Stimulated activated CD4-positive, alpha-beta T cell treated with anti-CD3 and anti-CD28 coated beads, TNF-alpha, amount 100 ng/mL, for 48 hours (primary cell): ENCODE measurements at places on chromosomes 11 and 22.

DNA sequence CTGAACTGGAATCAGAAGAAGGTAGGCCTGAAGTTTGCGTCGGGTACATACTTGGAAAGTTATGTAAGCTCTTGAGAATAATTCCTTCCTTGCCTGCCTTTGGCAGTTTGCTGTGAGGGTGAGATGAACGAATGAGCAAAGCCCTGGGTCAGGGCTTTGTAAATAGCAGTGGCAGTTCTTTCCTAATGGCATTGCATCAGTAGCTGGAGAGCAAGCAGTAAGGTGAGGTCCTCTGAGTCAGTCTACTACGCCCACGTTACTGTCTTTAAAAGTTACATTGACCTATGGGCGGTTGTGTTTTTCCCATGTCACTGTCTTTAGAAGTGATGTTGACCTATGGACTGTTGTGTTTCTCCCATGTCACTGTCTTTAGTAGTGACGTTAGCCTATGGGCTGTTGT lies 179.1 kb upstream of the E2F8 start:
- DNase-seq: no peak

DNA sequence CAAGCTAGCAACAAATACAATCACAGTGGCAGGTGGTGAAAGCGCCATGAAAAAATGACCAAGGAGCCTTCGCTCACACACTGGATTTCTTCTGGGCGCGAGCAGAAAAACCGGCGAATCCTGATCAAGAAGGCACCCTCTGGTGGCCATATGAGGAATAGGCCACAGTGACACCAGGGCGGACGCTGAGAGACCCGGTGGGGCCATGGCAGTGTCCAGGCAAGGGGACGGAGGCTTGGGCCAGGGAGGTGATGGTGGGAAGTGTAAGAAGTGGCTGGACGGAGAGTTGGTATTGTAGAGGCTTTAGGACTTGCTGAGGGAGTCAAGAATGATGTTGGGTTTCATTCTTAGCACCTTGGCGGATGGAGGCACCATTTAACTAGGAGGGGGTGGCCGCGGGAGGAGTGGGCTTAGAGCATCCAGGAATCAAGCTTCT lies 16.9 kb upstream of the RAC2 start:
- no peak for DNase-seq

GRCh38 chr11:58905721-58906547 lies 33.4 kb upstream of the GLYATL1 start:
- DNase-seq: no peak

DNA sequence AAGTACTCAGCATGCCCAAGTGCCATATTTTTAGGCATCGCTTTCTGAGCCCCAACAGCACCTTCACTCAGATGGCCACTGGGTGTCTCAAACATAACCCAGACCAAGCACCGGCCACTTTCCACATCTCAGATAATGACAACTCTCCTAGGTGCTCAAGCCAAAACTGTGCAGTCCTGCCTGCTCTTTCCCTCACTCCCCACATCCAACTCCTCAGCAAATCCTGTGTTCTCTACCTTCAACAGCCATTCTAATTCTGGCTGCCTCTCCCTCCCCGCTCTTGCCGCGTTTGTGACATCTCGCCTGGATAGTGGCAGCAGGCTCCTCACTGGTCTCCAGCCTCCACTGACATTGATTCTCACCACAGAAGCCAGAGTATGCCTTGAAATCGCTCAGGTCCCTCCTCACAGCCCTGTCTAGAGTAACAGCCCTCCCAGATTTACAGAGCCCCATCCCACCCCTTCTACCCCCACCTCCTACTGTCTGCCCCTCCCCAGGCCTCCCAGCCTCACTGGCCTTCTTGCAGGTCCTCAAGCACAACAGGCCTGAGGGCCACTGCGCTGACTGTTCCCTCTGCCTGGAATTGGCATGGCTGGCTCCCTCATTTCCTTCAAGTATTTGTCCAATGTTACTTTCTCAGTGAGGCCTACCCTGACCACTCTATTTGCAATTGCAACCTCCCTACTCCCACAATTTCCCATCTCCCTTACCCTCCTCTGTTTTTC lies 1.3 kb upstream of the PHETA2 start:
- no peak for DNase-seq

DNA sequence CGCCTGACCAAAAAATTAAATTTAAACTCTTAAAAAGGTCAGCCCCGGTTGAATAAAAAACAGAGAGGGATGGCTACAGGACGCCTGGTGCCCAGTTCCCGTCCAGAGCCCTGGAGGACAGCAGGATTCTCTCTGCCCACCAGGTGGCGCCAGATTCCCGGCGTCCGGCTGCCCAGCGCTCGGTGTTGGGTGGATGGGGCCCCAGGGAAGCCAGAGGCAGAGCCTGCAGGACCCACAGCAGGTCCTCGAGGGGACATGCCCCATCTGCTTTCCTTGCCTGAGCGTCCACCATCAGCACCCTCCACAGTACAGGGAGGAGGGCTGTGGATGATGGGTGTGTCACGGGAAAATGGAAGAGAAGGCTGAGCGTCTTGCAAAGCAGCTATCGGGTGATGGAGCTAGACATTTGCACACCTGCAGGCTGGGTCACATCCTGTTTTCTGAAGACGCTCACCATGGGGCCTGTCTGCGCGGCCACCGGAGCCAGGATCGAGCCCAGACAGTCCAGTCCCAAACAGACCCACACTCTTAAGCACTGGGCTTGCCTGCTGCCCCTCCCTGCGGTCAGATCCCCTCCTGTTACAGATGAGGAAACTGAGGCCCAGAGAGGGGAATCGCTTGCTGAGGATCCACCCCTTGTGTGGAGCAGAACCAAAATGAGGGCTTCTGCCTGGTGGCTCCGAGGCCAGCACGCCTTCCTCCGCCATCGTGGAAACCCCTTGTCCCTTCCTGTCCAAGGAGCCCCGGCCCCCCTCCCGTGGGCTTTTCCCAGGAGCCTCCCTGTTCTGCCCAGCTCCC lies 18.5 kb upstream of the CBX7 start:
- peak; percentile 67 for DNase-seq

GRCh38 chr11:112050721-112051120 lies 23.1 kb downstream of the PIH1D2 start:
- DNase-seq: no peak

DNA sequence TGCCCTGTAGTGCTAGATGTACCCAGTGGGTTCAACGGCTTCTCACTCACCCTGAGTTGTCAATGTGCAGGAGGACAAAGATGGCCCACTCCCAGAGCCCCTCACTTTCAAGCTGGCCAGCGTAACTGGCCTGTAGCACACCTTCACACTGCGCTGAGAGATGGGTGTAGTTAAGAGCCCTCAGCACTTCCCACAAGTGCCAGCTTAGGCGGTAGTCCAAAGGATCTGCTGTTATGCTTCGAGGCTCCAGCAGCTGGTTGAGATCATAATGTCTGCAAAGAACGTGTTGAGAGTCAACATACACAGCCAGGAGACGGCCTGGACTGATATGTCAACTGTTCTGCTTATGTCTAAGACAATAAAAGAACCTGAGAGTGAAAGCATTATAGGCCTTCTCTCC lies 14.7 kb upstream of the CHRNA10 start:
- DNase-seq: no peak

- DNase-seq: no peak
Measured at GRCh38 chr11:126371595-126371994, 16.1 kb downstream of the ST3GAL4 start.

- no peak for DNase-seq
Measured at GRCh38 chr22:36232715-36233401, 6.5 kb downstream of the APOL2 start.

- no peak for DNase-seq
Measured at GRCh38 chr22:31474743-31475142, 14.9 kb downstream of the EIF4ENIF1 start.

GRCh38 chr22:38843201-38843656 lies 599 bp downstream of the NPTXR start:
- DNase-seq: peak; percentile 14

DNA sequence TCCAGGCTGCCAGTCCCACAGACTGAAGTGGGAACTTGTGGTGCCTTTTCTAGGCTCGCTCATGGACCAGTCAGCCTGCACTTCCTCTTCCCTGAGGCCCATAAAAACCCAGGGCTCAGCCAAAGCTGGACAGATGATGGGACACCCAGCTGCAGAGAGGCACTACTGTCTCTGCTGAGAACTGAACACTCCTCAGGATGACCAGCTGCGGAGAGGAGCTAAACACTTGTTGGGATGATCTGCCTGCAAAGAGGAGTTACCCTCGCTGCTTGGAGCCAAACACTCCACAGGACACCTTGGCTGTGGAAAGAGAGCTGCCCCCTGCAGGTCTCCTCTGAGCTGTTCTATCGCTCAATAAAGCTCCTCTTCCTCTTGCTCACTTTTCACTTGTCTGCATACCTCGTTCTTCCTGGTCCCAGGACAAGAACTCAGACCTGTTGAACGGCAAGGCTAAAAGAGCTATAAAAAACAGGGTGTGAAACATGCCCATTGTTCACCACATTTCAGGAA lies 465.5 kb downstream of the GUCY1A2 start:
- DNase-seq: no peak

DNA sequence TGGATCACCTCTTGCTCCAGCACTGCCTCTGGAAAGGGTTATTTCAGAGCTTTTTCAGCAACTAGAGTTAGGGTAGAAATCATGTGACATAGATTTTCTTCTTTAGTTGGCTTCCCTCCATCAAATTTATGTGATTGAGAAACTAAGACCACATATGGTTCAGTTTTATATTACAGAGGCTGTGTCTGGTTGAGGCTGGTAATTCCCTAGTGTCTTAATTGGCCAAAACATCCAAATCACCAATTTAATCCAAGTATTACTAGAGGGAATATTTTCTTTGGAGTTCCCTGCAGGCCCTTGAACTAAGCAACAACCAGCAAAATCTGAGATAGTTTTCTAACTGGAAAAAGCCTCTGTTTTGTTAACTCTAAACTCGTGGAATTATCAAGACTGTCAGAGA lies 136.3 kb downstream of the ARHGAP42 start:
- DNase-seq: no peak

GRCh38 chr11:84227970-84228665 lies 942.0 kb upstream of the CCDC90B start:
- no peak for DNase-seq

- no peak for DNase-seq
Measured at GRCh38 chr11:17852246-17852645, 117.7 kb downstream of the KCNC1 start.

- no peak for DNase-seq
Measured at GRCh38 chr22:46153930-46154329, 3.6 kb downstream of the PPARA start.

GRCh38 chr11:116162086-116162885 lies 610.5 kb downstream of the BUD13 start:
- no peak for DNase-seq

DNA sequence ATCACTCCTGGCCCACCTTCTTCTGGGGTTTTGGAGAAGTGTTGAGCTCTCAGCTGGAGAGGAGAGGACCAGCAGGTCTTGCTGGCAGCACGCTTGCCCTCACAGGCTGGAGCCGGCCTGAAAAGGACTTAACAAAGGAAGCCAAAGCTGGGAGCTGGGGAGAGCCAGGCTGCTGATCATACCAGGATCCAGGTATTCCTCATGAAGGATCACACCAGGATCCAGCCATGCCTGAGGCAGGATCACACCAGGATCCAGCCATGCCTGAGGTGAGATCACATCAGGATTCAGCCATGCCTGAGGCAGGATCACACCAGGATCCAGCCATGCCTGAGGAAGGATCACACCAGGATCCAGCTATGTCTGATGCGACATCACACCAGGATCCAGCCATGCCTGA lies 17.0 kb downstream of the MRGPRD start:
- DNase-seq: no peak

GRCh38 chr11:33062137-33062536 lies 22.8 kb downstream of the TCP11L1 start:
- no peak for DNase-seq

- no peak for DNase-seq
Measured at GRCh38 chr11:932435-932834, 6.8 kb downstream of the AP2A2 start.

- DNase-seq: no peak
Measured at GRCh38 chr22:27648074-27648473, 153.5 kb downstream of the MN1 start.

GRCh38 chr22:30968015-30968923 lies at the start of gene MORC2:
MORC2 (minus strand) TSS chr22:30968774; CDS start chr22:30967889, 885 bp downstream.
- no peak for DNase-seq

DNA sequence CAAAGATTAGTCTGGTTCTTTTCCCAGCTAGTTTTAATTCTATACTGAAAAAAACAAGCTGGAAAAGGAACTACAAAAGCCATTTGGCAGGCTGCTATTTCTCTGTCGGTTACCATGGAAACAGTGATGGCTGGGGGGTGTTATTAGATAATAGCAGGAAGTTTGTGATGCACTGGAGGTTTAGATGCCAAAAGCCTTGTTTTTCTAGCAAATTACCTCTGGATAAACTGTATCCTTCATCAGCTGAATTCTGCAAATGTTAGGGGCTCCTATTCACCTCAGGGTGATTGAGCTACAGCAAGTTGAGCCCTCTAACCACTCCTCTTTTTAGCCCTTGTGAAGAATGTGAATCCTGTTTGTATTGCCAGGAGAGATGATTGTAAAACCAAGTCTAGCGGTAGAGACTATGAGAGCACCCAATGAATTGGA lies 25.2 kb downstream of the ALKBH3 start:
- no peak for DNase-seq

GRCh38 chr11:107252429-107253161 lies 205.0 kb downstream of the CWF19L2 start:
- DNase-seq: no peak

- DNase-seq: no peak
Measured at GRCh38 chr22:22817468-22818201, 70.0 kb upstream of the IGLL5 start.

DNA sequence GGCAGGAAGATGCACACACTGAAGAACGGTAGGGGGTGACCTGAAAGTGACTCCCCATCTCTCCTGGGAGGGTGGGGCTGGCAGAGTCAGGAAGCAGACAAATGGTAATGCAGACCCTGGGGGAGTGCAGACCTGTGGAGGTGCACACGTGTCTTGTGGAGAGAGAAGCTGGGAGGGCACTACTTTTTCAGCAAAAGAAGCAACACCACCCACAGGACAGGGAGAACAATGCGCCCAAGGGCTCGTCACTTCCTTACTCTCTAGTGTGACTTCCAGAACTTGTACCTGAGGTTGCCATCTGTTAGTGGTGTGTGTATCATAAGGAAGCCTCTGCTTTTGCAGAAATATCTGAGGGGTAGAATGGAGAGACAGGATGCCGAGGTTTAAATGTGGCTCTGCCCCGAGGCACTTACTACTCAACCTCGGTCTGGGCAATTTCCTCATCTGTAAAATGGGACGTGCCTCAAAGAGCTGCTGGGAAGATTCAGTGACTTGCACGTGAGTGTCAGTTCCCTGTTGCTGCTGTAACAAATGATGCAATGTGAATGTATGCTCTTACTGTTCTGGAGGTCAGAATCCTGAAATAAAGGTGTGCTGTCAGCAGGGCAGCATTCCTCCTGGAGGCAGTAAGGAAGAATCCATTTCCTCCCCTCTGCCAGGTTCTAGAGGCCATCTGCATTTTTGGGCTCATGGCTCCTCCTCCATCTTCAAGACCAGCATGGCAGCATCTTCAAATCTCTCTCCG lies 323.4 kb downstream of the SHANK2 start:
- no peak for DNase-seq

- no peak for DNase-seq
Measured at GRCh38 chr11:117501237-117501898, 173.7 kb downstream of the CEP164 start.
